SJSA1 (cell line): ENCODE measurements at places on chromosomes 5 and 9.

DNA sequence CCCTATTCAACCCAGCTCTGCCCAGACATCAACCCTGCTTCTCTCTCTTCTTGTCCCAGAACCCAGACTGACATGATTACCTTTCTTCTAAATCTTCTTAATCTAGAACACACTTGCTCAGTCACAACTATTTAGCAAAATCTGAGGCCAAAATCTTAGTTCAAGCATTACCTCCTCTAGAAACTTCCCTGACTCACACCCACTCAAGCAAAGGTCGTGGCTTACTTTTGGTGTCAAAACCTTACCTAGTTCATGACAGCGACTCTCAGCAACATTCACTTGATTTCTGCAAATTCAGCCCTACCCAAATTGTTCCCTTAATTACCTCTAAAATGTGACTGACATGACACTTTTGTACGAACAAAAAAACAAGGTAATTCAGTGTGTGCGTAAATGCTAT, 130.2 kb downstream of the TLE1 start:
- DNase-seq: no peak

GRCh38 chr9:136603901-136604814, 58.3 kb upstream of the NOTCH1 start:
- no peak for DNase-seq

- no peak for DNase-seq
These were observed 597.3 kb downstream of the GABRG2 start for GRCh38 chr5:162664846-162665245.

- DNase-seq: no peak
These were observed 219.7 kb downstream of the EFNA5 start for GRCh38 chr5:107451028-107451427.

DNA sequence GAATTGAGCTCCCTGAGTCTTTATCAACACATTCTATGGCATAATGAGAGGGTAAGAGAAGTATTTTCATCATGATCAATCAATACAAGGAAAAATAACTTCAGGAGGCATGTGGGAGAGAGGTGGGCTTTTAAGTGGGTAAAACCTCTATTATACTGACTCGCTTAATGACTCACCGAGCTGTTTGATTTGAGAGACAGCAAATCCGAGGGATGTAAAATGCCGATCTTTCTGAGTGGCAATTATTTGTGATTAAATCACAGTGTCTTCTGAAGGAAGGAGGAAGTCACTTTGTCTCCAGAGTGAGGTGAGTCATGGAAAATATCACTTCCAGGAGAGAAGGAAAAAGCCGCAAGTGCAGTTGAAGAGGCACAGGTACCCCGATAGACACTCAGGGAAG, 320.4 kb downstream of the DRD1 start:
- no peak for DNase-seq

DNA sequence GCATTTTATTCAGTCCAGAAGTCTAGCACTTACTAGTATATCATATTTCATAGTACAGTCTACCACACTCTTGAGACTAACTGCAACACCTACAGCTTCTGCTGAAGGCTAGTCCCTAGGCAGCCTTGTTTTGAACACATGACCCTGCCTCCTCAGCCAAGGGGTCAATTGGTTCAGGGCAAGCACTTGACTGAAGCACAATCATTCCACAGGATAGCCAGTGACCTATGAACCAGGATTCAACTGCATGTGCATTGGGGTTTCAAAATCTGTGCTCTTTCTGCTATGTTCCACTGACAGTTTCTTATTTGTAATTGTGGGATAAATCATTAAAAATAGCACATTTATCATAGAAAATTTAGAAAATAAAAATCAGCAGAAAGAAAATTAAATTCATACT, 186.8 kb downstream of the TMEM161B start:
- no peak for DNase-seq

GRCh38 chr5:78659714-78660113, 11.1 kb upstream of the LHFPL2 start:
- no peak for DNase-seq

DNA sequence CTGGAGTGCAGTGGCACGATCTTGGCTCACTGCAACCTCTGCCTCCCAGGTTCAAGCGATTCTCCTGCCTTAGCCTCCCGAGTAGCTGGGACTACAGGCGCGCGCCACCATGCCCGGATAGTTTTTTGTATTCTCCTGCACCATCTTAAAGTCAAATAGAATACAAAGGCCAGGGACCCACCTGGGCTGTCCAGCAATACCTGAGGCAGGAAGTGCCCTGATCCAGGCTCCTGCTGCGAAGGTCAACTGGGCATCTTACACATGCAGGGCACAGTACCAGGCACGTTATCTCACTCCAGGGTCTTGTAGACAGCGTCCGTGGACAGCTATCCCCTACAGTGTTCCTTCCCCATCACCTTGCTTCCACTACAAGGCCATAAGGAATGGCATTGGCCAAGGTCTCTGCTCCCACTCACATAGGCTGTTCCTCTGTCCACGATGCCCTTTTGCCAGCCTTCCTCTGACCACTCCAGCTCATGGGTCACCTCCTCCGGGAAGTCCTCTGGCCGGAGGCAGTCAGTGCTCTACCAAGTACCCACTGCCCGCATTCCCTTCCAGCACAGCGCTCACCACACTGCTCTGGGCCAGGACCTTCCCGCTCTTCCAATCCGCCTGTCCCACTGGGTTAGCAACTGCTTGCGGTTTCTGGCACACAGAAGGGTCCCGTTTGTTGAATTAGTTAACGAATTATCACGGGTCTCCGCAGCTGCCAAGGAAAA, 978 bp downstream of the P4HA2 start:
- no peak for DNase-seq

DNA sequence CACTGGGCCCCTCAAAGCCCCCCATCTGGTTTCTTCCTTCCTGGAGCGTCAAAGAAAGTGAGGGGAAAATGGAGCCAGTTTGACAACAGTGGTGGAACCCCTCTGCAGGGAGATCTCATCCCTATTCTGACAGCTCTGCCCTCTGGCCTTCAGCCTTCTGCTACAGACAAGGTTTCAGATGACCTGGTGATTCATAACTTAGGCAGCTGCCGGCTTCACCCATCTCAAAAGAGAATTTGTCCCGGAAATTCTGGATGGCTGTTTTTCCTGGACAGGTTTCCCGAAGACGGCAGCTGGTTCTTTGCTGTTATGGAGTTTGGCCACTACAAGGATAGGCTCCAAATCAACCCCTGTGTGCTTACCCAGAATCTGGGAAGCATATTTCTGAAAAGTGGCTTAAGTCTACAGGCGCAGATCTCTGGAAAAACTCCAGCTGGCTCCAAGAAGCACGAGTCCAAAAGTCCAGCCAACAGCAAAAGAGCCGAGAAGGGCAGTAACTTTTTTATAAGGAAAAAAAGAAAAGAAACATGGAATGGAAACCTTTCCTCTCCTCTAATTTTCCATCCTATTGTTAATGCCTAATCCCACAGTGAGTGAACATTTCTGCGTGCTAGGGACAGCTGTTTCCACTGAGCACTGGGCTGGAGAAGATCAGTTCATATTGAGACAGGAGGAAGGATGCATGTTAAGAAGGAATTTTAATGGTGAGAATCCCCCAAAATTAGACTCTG, 54.5 kb downstream of the ZNF366 start:
- peak; percentile 82 for DNase-seq

DNA sequence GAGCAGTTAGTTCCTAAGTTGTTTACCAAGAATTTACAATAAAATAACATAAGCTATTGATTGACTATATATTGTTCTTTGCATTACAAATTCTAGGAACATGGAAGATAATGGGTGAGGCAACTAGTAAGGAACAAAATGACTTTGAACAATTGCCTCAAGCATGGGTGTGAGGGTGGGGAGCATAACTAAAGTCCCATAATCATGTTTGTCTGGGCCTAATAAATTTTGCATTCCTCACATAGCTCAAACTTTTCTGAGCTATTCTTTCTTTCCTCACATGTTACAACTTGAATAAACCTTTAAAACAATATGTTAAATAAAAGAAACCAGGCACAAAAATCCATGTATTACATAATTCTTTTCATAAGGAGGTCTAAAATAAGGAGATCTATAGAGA, 1066.1 kb downstream of the NR2F1-AS1 start:
- no peak for DNase-seq

DNA sequence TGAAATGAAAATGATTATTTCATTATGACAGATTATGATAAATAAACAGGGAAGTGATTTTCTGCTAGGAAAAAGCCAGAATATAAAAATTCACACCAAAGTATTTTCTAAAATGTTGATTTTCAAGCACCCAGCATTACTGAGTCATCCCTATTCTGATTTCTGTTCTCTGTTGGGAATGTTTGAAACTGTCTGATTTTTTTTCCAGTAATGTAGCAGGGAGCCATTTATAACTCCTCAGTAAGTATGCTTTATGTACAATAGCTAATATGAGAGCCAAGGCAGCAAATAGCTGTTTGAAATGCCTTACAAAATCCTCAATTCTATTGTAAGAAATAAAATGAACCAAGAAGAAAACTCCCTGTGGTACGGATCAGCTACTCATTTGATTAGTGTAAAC, 471.7 kb upstream of the TYRP1 start:
- DNase-seq: no peak

DNA sequence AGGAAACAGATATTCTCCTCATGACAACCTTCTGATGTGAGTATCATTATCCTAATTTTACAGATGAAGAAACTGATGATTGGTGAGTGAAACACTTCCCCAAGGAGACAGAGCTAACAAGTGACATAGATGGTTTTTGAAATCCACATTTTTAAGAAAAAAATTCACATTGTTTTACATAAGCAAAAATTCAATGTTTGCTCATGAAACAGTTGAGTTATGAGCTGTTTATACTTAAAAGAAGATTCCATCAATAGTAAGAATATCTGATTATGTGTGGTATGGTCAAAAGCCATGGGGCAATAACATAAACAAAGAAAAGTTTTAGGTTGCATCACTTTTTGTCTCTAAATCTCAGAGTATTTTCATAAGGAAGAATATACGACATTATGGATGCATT, 167.9 kb upstream of the PAPPA start:
- DNase-seq: no peak

- DNase-seq: no peak
These were observed 280.2 kb upstream of the CLINT1 start for GRCh38 chr5:158139161-158139560.

GRCh38 chr9:19665146-19665863, 123.5 kb downstream of the SLC24A2 start:
- DNase-seq: no peak

- no peak for DNase-seq
These were observed 2.1 kb downstream of the ZNF608 start for GRCh38 chr5:124744170-124744971.

- no peak for DNase-seq
These were observed 110.7 kb upstream of the EFNA5 start for GRCh38 chr5:107781451-107781850.

DNA sequence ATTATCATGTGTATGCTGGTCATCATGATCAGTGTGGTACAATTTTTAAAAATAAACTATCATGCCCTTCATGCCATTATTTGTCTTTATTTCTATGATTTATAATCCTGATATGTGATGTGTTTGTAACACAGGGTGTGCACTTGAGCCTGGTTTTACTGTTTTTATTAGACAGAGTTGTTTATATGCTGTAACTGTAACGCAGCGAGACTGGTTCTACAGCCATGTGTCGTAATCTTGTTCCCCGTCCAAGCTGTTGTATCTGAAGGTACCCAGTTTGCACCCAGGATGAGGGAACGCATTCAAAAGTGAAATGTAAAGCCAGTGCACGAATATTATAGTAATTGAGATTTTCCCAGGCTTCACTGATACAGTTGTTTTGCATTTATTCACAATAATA, 28.2 kb downstream of the SNX18 start:
- DNase-seq: no peak

GRCh38 chr5:135216471-135217343, 182.3 kb downstream of the MACROH2A1 start:
- no peak for DNase-seq

GRCh38 chr5:88813805-88814575, 69.0 kb downstream of the MEF2C start:
- no peak for DNase-seq

GRCh38 chr9:115882911-115883310, 270.7 kb upstream of the PAPPA start:
- DNase-seq: peak; percentile 20

DNA sequence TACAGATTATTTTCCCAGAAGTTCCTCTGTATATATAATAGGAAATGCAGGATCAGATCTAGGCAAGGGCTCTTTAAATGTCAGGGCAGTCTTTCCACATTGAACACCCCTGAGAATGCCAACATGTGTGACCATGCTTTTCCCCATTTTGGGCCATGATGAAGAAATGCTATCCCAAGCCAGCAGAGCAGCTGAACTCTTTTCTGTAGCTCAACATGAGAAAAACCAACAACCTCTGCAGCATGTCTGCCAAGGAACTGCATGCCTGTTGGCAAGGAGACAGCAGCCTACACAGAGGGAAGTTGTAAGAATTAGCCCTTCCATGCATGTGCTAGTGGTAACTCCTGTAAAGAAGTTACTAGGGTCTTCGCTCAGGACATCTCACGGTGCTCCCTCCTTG, 9.5 kb upstream of the IFNK start:
- no peak for DNase-seq

- no peak for DNase-seq
These were observed 7.3 kb downstream of the CCDC112 start for GRCh38 chr5:115289104-115289503.

DNA sequence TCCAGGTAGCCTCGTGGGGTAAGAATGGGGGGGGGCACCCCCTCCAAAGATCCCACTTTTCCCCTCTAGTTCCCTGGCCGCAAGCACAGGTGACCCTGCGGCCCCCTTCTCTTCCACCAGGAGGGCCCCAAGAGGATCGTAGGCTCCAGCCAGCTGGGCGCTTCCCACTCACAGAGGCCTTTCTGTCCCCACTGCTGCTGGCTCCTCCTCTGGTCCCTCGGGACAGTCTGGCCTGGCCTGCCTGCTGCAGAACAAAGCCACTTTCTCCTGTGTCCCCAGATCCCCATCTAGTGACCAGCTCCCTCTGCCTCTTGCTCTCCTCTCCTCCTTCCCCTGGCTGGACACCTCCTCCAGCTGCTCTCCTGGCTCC, 534 bp upstream of the SAPCD2 start:
- no peak for DNase-seq

GRCh38 chr9:113566712-113567071, 103.2 kb downstream of the RGS3 start:
- no peak for DNase-seq

GRCh38 chr9:19246891-19247290, 16.4 kb downstream of the DENND4C start:
- no peak for DNase-seq
